ENCODE measurements at places on chromosomes 6 and 20. TPM values are rescaled to one million over a fixed set of nuclear protein-coding genes. Genes with fewer than 3 reads are reported as not detected.

CD93 gene
- 99.7 TPM for total RNA-seq

MROH8 gene
- 3.9 TPM for total RNA-seq

SNRPB gene
- total RNA-seq, result 78.8 TPM

PDE10A gene
- total RNA-seq, result 2.7 TPM

GFRA4 gene
- not detected for total RNA-seq

GATA5 gene
- total RNA-seq, result 1.8 TPM

GRCh38 chr6:145620088-145620487, 115.2 kb downstream of the EPM2A start:
- no peaks in the 10 kb centered on the region for H3K36me3 ChIP-seq
- DNase-seq, result no peak
- H3K27me3 ChIP-seq, result no peaks in the 10 kb centered on the region
- no peaks in the 10 kb centered on the region for H3K4me1 ChIP-seq

- DNase-seq, result no peak
- peak overlapping the region; percentile 6 for H3K27ac ChIP-seq
- H3K4me1 ChIP-seq, result peaks cover 12% of the 10 kb centered on the region
- H3K27me3 ChIP-seq, result no peaks in the 10 kb centered on the region
These were observed 3.5 kb upstream of the LTA start for GRCh38 chr6:31568537-31568961.

GRCh38 chr6:92864966-92865555, 554.3 kb downstream of the EPHA7 start:
- no peaks in the 10 kb centered on the region for H3K4me1 ChIP-seq
- H3K4me3 ChIP-seq, result no peak overlapping the region
- no peaks in the 10 kb centered on the region for H3K27me3 ChIP-seq
- H3K27ac ChIP-seq, result no peak overlapping the region

- DNase-seq, result no peak
- H3K4me3 ChIP-seq, result no peak overlapping the region
- no peak overlapping the region for H3K27ac ChIP-seq
- H3K27me3 ChIP-seq, result no peaks in the 10 kb centered on the region
- H3K4me1 ChIP-seq, result no peaks in the 10 kb centered on the region
These were observed 3.4 kb downstream of the CST2 start for GRCh38 chr20:23823111-23823510.

- DNase-seq, result no peak
- H3K27me3 ChIP-seq, result no peaks in the 10 kb centered on the region
- no peak overlapping the region for H3K27ac ChIP-seq
- no peak overlapping the region for H3K4me3 ChIP-seq
- H3K36me3 ChIP-seq, result no peaks in the 10 kb centered on the region
These were observed 45.8 kb downstream of the AGPAT4 start for GRCh38 chr6:161228096-161228495.

DNA sequence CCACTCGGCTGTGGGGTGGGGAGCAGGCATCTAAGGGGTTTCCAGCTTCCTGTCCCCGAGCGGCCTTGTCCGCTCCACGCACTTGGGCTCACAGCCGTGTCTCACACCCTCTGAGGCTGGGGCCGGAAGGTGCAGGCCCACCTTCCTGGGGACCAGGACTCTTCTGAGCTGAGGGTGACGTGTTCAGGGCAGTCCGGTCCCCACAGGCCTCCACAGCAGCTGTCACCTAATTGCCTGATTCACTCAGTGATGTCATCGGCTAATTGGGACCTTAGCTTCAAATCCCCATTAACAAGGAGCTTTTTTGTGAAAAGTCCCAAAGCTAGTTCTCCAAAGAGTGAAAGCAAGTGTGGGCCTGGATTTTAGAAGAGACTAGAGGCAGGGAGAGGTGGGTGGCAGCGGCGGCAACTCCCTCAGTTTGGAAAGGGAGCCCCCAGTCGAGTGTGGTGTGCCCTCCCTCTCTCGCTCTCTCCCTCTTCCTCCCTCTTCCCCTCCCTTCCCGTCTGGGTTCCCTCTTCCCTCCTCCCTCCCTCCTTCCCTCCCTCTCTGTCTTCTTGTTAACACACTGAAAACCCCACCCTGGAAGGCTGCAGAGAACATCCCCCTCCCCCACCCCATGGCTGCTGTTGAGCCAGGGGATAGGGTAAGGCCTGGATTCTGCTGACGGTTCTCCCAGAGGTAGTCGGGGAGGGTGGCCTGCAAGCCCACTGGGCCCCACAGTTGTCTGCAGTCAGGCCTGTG, 39.0 kb downstream of the MYT1 start:
- H3K36me3 ChIP-seq, result no peaks in the 10 kb centered on the region
- no peak for DNase-seq
- H3K27ac ChIP-seq, result no peak overlapping the region
- no peak overlapping the region for H3K4me3 ChIP-seq
- H3K4me1 ChIP-seq, result no peaks in the 10 kb centered on the region
- peaks cover 13% of the 10 kb centered on the region for H3K27me3 ChIP-seq

- no peak for DNase-seq
- H3K4me1 ChIP-seq, result no peaks in the 10 kb centered on the region
- no peak overlapping the region for H3K27ac ChIP-seq
- H3K36me3 ChIP-seq, result no peaks in the 10 kb centered on the region
These were observed 374.4 kb downstream of the PHF3 start for GRCh38 chr6:64010010-64010409.

DNA sequence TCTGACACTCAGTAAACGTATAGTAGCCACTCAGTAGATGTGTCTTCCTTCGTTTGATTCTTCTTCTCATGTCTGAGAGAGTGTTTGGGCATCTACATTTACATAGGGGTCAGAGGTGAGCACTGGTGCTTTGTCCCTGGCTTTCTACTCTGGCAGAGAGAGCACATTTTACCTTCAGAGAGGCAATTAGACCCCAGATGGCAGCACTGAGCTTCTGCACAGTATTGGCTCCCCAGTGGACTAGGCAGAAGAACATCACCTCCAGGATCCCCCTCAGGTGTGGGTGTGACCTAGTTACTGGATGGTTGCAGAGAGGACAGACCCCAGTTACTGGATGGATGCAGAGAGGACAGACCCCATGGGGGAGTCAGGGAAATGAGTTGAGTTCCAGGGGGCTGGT, 327.2 kb downstream of the DHX35 start:
- H3K27ac ChIP-seq, result no peak overlapping the region
- H3K4me3 ChIP-seq, result no peak overlapping the region
- no peaks in the 10 kb centered on the region for H3K36me3 ChIP-seq

GRCh38 chr20:58835231-58835630, 15.5 kb downstream of the GNAS-AS1 start:
- no peak for DNase-seq
- peaks cover 30% of the 10 kb centered on the region for H3K27me3 ChIP-seq
- no peaks in the 10 kb centered on the region for H3K36me3 ChIP-seq
- no peaks in the 10 kb centered on the region for H3K4me1 ChIP-seq

GRCh38 chr6:55696501-55696900, 117.5 kb upstream of the HMGCLL1 start:
- no peaks in the 10 kb centered on the region for H3K27me3 ChIP-seq
- H3K4me1 ChIP-seq, result no peaks in the 10 kb centered on the region
- H3K4me3 ChIP-seq, result no peak overlapping the region
- H3K36me3 ChIP-seq, result no peaks in the 10 kb centered on the region
- H3K27ac ChIP-seq, result no peak overlapping the region
- DNase-seq, result no peak

DNA sequence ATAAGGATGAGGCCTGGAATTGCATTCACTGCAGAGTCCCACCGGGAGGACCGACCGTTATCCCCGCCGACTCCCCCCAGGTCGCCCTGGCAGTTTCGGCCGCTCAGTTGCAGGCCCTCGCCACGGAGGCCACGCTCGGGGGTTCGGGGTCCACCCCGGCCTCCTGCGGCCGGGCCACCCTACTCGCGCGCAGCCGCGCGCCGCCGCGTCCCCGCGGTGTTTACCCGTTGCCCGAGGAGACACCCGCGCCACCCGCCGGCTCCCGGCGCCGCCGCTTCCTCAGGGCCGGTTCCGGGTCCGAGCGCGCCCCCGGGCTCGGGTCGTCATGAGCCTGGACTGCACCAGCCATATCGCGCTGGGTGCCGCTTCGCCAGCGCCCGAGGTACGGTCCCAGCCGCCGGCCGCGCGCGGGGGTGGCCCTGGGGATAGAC, at the start of gene CCDC170:
Gene CCDC170, plus strand, starts transcription at position 214 of the 431 bp plus-strand sequence. Its CDS starts 112 bp downstream, at position 326.
- peak within 1 kb of the TSS; percentile 65 for H3K4me3 ChIP-seq
- H3K27ac ChIP-seq, result peak within 1 kb of the TSS; percentile 84
- peaks cover 8% of the 10 kb centered on the region for H3K4me1 ChIP-seq
- peak; percentile 83 for DNase-seq

DNA sequence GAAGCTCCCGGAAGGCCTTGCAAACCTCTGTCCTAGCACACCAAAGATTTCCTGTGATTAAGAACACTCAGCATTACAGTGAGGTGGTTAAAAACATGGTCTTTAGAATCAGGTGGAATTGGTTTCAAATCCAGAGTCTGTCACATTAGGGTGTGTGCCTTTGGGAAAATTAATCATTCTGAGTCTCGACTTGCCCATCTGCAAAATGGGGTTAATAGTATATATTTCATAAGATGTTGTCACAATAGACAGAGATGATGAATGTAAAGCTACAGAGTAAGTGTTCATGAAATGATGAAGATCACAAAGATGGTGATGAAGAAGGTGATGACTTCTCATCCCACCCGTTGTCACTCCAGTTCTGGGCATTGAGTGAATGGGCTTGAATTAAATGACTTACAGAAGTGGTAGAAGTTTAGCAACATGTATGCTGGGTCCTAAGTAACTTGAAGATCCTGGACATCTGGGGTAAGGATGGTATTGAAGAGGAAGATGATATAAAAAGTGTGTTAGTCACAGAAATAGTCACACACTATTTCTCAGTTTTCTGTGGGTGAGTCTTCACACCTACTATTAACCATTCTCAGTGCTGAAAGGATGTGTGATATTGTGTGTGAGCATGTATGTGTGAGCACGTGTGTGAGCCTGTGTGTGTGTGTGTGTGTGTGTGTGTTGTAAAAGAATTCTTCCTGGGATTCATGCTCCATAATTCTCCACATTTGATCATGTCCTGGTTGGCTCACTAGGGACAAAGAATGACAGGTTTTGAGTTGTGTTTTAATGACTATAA, 28.0 kb upstream of the NEDD9 start:
- H3K27me3 ChIP-seq, result no peaks in the 10 kb centered on the region
- no peak overlapping the region for H3K27ac ChIP-seq
- H3K36me3 ChIP-seq, result no peaks in the 10 kb centered on the region
- no peak for DNase-seq
- peaks cover 42% of the 10 kb centered on the region for H3K4me1 ChIP-seq

DNA sequence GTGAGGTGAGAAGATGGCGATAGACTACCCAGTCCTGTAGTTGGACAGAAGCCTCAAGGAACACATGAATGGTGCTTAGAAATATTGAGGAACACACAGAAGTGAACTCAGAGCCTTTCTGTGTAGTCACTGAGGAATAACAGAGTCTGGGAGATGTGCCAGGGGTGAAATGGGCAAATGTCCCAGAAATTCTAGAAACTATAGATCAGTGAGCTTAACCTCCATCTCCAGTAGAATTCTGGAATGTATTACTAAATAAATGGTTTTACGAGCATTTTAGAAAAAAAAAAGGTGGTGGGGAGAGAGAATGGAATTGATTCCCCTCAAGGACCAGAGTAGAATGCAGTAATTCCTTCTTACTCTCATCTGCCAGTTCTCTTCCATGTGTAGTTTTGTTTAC, 380.0 kb downstream of the LMBRD1 start:
- H3K4me3 ChIP-seq, result no peak overlapping the region
- no peaks in the 10 kb centered on the region for H3K4me1 ChIP-seq
- no peak overlapping the region for H3K27ac ChIP-seq
- no peaks in the 10 kb centered on the region for H3K27me3 ChIP-seq
- DNase-seq, result no peak

DNA sequence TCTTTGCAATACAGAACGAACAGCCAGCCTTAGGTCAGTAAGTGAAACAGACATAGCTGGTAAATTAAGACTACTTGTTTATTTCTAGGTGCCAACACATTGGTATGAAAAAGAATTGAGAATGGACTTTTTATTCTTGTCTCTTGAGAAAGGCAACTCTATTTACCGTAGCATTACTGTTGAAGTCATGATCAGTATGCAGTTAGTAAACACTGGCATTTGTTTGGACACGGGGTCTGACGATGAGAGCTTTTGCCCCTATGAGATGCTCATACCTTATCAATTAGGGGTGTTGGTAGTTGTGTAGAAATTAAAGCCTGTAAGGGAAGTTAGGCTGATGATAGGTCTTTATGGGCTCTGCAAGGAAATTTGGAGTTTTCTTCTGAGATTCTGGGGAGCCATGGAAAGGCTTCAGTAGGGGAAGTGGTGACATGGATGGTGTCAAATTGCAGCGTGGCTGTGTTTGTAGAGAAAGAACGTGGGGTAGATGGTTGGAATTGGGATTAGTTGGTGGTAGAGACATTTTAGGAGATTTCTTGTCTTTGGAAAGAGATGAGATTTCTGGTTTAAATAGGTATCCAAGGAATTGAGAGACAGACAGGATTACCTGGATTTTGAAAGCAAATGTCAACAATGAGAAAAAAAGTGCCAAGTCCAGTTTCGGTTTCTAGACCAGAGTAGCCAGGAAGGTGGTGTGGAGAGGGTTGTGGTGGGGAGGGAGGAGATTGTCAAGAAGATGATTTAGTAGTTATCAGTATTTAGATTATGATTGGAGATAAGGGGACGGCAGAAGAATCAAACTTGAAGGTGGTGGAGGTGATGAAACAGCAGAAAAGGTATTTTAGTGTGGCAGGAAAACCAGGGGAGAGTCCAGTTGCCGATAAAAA, 116.6 kb downstream of the JARID2 start:
- no peaks in the 10 kb centered on the region for H3K36me3 ChIP-seq
- H3K4me3 ChIP-seq, result no peak overlapping the region
- H3K27ac ChIP-seq, result no peak overlapping the region
- peaks cover 34% of the 10 kb centered on the region for H3K4me1 ChIP-seq
- no peak for DNase-seq

GRCh38 chr20:59591061-59591460, 13.3 kb upstream of the PHACTR3 start:
- DNase-seq, result no peak
- H3K27ac ChIP-seq, result no peak overlapping the region
- H3K36me3 ChIP-seq, result no peaks in the 10 kb centered on the region
- H3K4me3 ChIP-seq, result no peak overlapping the region
- H3K27me3 ChIP-seq, result peaks cover 2% of the 10 kb centered on the region

GRCh38 chr6:109655761-109656262, 35.2 kb downstream of the AK9 start:
- DNase-seq, result no peak
- H3K27me3 ChIP-seq, result no peaks in the 10 kb centered on the region
- H3K4me1 ChIP-seq, result no peaks in the 10 kb centered on the region
- no peak overlapping the region for H3K27ac ChIP-seq
